ENCODE measurements at places on chromosomes 12 and 14.

DNA sequence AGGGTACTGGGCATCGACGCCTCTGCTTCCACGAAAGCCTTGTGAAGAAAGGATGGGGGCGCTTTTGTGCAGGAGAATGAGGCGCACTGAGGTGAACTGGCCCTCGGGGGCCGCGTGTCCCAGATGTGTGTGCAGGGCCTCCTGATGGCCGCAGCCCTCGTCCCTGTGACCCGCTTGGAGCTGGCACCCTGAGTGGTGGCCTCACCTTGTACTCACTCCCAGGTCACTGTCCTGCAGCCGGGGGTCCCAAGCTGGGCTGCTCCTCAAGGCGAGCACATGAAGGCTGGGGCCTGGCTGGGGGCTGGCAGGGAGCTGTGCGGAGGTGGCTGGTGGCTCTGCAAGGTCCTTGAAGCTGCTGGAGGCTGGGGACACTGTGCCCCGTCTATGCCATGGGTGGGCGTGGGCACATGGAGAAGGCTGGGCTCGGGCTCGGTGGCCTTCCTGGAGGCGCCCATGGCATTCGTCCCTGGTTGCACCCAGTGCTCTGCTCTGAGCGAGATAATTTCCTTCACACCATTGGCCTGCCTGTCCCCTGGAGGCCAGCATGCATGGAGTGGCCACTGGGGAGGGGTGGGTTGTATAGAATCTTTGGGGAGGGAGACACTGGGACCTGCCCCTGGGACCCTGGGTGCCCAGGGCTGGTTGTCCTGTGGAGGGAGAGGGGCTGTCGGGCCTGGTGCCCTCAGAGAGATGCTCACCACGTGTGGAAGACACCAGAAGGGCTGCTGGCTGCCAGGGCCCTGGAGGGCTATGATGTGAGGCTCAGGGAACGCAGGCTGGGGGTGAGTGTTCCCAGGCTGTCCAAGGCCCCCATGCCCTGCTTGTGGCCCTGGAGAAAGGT is 79.3 kb downstream of the TMEM121 start:
- no peaks in the 10 kb centered on the region for H3K36me3 ChIP-seq
- no peaks in the 10 kb centered on the region for H3K27me3 ChIP-seq
- no peak overlapping the region for H3K4me3 ChIP-seq

- H3K4me1 ChIP-seq, result no peaks in the 10 kb centered on the region
- H3K4me3 ChIP-seq, result no peak overlapping the region
Observed at GRCh38 chr14:55454264-55455002, 14.0 kb upstream of the TBPL2 start.

DNA sequence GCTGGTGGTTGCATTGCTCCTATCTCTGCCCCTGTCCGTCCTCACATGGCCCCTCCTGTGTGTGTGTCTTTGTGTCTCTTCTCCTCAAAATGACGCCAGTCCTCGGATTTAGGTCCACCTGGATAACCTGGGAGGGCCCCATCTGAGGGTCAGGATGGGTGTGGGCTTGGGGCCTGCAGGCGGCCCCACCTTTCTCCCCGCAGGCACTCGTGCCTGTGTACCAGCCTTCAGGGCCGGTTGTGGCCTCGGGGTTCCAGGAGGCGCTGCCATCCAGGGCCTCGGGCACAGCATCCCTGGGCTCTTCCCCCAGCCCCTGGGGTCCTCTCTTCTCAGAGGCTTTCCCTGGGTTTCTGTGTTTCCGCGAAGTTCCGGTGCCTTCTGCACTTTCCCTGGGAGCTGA is 54.7 kb downstream of the LRCOL1 start:
- no peak overlapping the region for H3K27ac ChIP-seq
- DNase-seq, result no peak
- no peak overlapping the region for H3K4me3 ChIP-seq
- H3K4me1 ChIP-seq, result peaks cover 16% of the 10 kb centered on the region

GRCh38 chr14:81519200-81520011 is 14.2 kb downstream of the SEL1L start:
- H3K36me3 ChIP-seq, result peaks cover 20% of the 10 kb centered on the region
- no peak overlapping the region for H3K4me3 ChIP-seq
- no peaks in the 10 kb centered on the region for H3K27me3 ChIP-seq
- no peak for DNase-seq
- H3K4me1 ChIP-seq, result peaks cover 35% of the 10 kb centered on the region
- H3K27ac ChIP-seq, result peak overlapping the region; percentile 33
